ENCODE measurements at places on chromosomes 7 and 10.

DNA sequence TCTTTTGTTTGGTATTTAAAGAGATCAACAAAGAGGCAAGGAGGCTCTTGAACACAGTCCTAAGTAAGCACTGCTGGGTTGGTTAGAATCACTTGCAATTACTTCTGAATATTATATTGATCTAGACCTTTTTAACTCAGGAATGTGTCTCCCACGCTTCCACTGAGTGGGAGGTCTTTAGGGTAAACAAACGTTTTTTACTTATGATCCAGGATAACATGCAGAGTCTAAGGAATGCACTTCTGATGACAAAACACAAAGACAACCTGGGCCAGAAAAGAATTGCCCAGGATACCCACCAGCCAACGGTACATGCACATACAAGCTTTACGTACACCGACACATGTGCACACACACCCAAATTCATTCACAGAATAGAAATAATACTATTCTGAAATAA, 626.9 kb downstream of the PARD3 start:
- no peak for DNase-seq

- no peak for DNase-seq
These were observed 489.3 kb downstream of the NXPH1 start for GRCh38 chr7:8922726-8923125.

GRCh38 chr7:3165681-3166580, 122.3 kb upstream of the CARD11 start:
- DNase-seq: no peak

- DNase-seq: no peak
These were observed 66.9 kb downstream of the OGDH start for GRCh38 chr7:44673324-44673723.

GRCh38 chr7:144812379-144813283, 23.2 kb downstream of the TPK1 start:
- DNase-seq: peak; percentile 70

All from activated naive CD4-positive, alpha-beta T cell treated with anti-CD3 and anti-CD28 coated beads, Interleukin-2, amount 10 ng/mL, durations not matched to agents 7 days and 5 days (primary cell).